ENCODE measurements at places on chromosomes 3 and 15.

DNA sequence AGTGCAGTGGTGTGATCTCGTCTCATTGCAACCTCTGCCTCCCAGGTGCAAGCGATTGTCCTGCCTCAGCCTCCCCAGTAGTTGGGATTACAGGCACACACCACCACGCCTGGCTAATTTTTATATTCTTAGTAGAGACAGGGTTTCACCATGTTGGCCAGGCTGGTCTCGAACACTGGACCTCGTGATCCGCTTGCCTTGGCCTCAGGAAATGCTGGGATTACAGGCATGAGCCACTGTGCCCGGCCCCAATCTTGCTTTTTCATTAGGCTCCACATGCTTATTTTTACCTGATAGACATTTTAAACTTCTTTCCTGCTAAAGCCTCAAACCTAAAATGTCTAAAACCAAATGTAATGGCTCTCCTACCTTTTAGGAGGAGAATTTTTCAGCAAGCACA is 817.0 kb upstream of the NECTIN3 start:
- DNase-seq = no peak

- no peak for DNase-seq
Measured at GRCh38 chr15:49154799-49155109, 645 bp downstream of the COPS2 start.

DNA sequence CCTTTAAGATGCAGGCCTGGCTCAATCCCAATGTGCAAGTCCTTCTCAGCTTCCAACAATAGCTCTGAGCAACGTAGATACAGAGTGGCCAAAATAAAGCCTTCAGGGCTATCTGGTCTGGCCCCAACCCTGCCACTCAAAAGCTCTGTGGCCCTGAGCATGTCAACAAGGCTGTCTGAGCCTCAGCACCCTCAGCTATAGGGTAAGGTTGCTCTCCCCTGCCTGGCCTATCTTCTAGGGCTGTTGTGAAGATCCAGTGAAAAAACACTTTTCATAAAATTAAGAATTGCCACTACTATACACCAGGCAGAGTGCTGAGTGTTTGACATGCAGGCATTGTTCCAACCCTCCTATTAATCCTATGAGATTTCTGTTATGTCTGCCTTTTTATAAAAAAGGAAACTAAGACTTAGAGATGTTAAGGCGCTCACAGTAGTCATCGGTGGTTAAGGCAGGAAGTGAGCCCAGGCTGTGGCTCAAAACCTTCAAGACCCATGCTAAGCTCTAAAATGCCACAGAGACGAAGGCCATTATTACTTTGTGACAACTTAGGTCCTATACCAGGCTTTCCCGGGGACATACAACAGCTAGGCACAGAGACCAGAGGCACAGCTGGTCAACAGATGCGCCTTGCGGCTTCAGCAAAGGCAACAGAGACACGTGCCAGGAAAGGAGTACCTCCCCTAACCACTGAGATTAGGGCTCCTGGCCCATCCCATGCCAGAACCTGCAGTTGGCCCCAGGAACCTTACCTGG is 5.1 kb downstream of the POLG start:
- DNase-seq = no peak

GRCh38 chr3:185473290-185473815 is 25.5 kb downstream of the TMEM41A start:
- DNase-seq = no peak

- no peak for DNase-seq
Measured at GRCh38 chr15:75230551-75231371, 27.4 kb upstream of the GOLGA6C start.

GRCh38 chr15:51483985-51484384 is 138.6 kb downstream of the DMXL2 start:
- DNase-seq = no peak

DNA sequence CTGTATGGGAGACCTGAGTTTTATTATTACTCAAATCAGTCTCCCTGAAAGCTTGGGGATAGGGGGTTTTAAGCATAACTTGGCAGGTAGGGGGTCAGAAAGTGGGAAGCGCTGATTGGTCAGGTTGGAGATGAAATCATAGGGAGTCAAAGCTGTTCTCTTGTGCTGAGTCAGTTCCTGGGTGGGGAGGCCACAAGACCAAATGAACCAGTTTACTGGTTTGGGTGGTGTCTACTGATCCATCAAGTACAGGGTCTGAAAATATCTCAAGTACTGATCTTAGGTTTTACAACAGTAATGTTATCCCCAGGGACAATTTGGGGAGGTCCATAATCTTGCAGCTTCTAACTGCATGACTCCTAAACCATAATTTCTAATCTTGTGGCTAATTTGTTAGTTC is 17.8 kb upstream of the IQCF6 start:
- no peak for DNase-seq

- peak; percentile 18 for DNase-seq
Measured at GRCh38 chr3:96813134-96813819, 1.1 kb upstream of the EPHA6 start.

- DNase-seq = peak; percentile 61
Measured at GRCh38 chr15:75452364-75452864, 924 bp upstream of the SIN3A start.

- DNase-seq = no peak
Measured at GRCh38 chr15:74642348-74642733, 26.7 kb downstream of the CLK3 start.

GRCh38 chr3:32340039-32340438 is 51.6 kb upstream of the CMTM7 start:
- peak; percentile 24 for DNase-seq

DNA sequence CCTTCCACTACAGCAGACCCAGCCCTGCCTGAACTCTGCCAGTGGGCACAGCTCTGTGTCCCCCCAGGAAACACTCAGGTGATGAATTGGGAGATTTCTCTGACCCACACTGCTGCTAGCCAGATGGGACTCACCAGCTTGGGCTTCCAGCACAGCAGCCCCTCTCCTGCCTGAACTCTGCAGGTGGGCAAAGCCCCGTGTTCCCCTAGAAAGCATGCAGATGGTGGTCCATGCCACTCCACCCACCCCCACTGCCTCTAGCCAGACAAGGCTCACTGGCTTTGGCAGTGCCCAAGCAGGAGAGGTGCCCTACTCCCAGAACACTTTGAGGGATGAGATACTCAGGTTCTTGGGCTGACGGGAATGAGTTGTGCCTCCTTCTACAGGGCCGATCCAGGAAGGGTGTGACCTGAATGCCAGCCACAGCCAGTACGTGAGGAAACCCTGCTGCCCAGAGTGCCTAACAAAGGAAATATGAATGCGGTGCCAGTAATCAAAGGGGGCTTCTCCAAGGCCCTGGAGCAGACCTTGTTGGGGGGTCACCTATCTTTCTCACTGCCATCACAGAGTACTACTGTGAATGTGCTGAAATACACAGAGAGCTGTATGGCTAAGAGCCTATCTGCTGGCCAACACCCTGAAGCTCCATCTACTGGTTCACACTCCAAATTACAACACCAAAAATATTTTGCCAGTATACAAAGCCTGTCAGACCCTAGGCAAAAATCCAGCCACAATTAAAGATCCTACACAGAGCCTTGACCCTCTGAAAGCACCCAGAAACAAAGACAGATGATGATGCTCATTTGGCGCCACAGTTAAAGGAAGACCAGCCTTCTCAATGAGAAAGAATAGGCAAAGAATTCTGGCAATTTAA is 61.9 kb downstream of the BTLA start:
- DNase-seq = no peak

DNA sequence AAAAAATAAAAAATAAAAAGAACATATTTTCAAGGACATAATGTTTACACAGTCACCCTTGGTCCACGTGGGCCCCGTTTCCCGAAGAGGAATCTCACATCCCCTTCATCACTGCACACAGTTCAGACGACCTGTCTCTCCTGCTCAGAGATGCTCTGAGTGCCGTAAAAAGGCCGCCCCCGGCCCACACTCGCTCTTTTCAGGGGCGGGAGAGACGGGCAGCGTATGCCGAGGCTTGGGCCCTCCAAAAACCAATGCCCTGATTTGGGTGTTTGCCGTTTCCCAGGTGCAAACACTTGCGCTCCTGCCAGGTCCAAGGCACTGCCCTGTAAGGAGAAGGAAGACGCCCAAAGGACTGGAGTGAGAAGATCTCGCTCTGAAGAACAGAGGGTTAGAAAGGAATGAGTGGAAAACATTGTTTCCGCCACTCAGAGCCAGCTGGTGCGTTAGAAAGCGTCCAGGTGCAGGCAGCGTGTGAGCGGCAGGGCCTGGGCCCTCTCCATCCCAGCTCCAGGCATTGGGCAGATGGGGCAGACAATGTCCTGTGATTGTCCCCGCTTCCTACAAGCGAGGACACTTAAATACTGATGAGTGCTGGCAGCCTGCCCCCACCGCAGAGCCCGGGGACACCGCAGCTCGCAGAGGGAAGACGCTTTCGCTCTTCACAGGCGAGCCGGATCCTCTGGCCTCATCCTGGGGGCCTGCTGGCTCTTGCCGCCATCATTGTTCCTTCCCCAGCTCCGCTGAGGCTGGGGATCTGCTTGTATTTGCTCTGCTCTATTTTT is 53.2 kb downstream of the NIPA2 start:
- no peak for DNase-seq

DNA sequence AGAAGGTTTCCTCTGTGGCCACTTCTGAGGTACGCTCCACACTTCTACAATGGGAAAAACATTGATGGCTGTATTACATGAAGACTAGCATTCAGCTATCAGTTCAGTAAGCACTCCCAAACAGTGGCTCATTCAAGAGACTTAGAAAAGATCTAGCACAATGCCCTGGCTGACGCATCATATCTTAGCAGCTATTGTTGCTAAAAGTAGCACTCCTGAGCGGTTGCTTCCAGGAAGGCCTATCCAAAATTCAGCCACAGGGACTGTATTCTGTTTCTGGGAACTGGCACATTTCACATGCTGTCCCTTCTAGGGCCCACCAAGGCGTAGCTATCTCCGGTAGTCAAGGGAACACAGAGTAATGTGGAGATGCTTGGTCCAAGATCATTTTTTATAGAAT is 21.2 kb upstream of the SPRED1 start:
- no peak for DNase-seq

DNA sequence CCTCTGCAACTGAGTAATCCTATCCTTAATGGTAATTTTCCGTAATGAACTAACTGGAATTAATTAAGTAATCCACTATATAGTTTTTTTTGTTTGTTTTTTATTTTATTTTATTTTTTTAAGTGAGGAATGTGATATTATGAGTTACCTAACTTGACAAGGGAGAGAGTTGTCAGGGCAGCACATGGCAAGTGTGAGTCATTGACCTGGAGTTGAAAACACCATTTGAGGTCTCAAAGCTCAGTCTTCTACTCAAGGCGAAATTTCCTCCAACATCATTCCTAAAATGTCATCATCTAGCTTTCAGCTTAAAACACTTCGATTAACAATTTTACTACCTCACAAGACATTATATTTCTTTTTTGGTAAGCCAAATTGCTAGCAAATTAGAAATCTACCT is 87.8 kb downstream of the NECTIN3 start:
- DNase-seq = no peak
